ENCODE measurements at places on chromosomes 7 and 10. TPM values are rescaled to one million over a fixed set of nuclear protein-coding genes. Genes with fewer than 3 reads are reported as not detected.

- DNase-seq: no peak
Observed at GRCh38 chr10:90437452-90437851, 420.4 kb downstream of the HTR7 start.

- DNase-seq: no peak
Observed at GRCh38 chr10:128929131-128929530, 537.9 kb upstream of the MGMT start.

The ADCYAP1R1 gene
- not detected for total RNA-seq

DNA sequence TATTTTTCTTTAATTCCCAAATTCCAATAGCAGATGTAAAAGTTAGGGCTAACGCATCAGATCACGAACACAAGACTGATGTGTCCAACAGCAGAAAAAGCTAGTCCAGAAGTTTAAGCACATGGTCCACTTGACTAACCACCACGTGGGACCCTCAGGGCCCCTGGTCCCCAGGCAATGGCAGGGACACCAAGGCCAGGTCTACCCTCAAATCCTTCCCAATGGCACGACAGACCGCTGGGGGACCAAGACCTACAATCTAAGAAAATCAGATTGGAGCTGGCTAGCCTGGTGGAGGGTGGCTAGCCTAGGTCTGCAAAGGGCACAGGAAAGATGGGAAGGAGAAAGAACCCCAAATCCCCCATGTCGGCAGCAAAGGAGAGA lies 1.5 kb downstream of the GIGYF1 start:
- no peak for DNase-seq

The AKR1B15 gene
- not detected for total RNA-seq

- DNase-seq: no peak
Observed at GRCh38 chr10:71582506-71583475, 136.8 kb downstream of the C10orf105 start.

GRCh38 chr7:138948403-138948802 lies 32.8 kb downstream of the KIAA1549 start:
- no peak for DNase-seq

DNA sequence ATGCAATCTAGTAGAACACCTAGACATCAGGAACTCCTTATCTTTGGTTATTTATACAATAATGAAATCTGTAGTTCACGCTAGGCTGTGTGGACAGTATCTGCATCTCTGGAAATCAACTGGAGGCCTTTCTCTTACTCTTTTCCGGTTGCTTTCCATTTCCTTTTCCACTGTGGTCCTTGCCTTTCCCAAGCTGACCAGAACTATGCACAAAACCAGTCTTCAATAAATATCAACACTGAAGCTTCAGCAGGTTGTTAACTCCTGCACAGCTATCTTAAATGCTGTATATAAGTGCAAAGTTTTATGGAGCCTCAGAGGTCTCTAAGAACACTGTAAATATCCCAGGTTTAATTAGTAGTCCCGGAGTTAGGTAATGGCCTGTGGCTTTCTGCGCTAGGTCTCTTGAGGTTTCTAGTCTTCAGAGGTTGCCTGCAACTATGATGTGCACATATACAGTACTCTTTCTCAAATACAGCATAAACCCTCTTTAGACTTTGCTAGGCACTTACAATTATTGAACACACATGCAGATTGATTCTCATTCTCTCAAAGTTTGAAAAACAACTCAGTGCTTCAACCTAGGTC lies 2.4 kb downstream of the KLLN start:
- peak; percentile 23 for DNase-seq

The HOXA6 gene
- total RNA-seq: 0.65 TPM

DNA sequence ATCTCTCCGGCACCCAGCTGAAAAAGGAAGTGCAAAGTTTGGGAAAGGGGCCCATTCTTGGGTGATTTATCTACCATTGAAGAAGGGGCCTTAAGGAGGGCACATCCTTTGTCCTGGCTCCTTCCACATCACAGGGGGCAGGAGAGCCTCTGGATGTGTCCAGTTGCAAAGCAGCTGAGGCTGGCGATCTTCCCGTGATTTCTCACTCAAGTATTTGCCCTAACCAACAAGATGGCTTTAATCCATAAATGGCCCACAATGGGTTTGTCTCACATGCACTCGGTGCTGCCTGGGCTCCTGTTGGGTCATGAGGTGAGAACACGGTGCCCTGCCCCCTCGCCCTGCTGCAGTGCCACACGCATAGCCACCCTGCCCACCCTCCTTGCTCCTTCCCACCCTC lies 14.2 kb upstream of the FRMPD2 start:
- no peak for DNase-seq

DNA sequence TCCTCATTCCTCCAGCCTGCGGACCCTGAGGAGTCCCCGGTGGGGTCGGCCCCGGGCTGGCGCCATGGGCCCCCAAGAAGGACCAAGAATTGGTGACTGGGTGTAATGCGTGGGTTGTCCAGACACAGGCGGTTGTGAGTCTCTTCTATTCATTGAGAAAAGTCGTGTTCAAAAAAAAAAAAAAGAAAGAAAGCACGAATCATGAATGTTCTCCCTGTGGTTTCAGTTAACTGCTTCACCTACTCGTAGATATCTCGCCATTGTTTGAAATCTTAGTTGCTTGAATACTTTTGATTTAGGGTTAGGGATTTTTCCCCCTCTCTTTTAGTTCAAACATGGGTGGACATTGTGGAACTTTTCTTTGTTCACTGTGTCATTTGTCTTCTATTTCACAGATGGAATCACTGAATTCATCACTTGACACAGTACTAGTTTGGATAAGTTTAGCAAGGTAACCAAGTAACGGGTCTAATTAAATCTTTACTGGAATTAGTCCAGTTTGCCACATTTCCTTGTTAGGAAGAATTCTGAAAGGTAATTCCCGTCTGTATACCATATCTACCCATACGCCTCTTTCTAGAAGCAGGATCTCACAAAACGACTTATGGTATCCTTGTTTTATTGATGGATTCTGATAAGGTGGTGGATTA lies 775 bp downstream of the STARD3NL start:
- DNase-seq: no peak

- peak; percentile 79 for DNase-seq
Observed at GRCh38 chr10:109933984-109934565, 10.8 kb upstream of the XPNPEP1 start.

GRCh38 chr10:99316374-99316773 lies 12.8 kb upstream of the CNNM1 start:
- DNase-seq: no peak

DNA sequence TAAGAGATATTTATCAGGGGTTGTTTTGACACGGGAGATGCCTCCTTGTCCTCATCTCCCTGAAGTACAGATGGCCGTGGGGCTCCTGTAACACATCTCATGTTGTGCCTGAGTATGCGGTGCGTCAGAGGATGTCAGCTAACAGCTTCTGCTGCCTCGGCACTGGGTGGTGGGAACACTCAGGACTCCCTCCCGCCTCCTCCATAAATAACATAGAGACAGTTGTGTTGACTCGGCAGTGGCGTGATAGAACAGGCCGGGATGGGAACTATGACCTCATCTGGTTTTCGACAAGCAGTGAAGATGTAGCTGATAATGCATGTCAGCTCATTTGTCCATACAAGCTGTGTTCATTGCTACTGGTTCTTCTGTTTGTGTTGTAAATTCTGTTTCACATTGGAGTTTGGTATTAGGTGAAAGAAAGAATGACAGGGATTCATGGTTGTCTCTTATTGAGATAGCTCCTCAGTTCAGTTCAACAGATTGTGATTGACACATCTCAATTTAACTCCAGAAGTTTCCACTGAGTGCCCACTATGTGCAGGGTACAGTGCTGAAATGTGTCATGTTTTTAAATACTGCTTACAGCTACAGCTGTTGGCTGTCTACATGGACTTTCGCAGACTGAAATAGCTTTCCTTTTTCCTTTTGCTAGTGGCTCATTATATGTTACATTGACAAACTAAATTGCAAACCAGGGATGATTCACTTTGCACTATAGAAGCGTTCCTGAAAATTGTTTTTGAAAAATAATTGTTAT lies 87.4 kb downstream of the CHN2 start:
- no peak for DNase-seq

- no peak for DNase-seq
Observed at GRCh38 chr10:129972966-129973673, 9.0 kb upstream of the EBF3 start.

DNA sequence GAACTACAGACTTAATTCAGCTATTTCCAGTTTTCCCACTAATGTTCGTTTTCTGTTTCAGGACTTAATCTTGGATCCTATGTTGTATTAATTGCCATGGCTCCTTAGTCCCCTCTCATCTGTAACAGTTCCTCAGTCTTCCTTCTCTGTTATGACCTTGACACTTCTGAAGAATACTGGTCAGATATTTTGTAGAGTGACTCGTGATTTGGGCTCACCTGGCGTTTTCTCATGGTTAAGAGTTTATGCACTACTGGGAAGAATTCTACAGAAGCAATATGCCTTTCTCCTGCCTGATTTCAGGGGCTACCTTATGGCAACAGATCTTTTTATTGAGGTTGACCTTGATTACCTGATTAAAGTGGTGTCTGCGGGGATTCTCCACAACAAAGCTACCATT lies 239.4 kb downstream of the CHCHD3 start:
- DNase-seq: no peak

DNA sequence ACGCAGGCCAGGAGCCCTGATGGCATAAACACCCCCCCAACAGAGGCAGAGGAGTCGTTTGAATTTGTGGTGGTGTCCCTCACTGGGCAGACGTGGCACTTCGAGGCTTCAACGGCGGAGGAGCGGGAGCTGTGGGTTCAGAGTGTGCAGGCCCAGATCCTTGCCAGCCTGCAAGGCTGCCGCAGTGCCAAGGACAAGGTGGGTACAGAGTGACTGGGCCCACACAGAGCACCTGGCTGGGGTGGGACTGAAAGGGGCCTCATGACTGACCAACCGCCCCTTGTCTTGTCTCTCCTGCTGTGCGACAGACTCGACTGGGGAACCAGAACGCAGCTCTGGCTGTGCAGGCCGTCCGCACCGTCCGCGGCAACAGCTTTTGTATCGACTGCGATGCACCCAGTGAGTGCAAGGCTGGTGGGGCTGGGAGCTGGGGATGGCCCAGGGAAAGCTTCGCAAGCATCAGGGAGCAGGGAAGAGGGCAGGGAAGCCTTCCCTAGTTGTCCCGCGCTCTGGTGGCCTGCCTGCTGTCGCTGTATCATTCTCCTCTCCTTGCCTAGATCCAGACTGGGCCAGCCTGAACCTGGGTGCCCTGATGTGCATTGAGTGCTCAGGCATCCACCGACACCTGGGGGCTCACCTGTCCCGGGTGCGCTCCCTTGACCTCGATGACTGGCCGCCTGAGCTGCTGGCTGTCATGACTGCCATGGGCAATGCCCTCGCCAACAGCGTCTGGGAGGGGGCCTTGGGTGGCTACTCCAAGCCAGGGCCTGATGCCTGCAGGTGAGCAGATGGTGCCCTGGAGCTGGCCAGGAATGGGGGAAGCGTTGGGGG lies 25.4 kb downstream of the GBX1 start:
- no peak for DNase-seq

GRCh38 chr10:132448248-132448731 lies 51.3 kb downstream of the PWWP2B start:
- peak; percentile 72 for DNase-seq

DNA sequence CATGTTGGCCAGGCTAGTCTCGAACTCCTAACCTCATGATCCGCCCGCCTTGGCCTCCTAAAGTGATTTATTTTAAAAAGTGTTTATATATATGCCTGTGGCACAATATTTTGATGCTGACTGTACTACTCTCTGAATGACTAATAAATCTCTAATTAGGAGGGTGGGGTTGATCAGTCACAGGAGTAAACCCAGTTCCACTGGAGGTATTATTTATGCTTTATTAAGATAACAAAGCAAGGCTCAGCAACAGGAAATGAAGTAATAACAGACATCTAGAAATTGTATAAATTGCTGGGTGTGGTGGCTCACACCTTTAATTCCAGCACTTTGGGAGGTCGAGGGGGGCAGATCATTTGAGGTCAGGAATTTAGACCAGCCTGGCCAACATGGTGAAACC lies 26.0 kb upstream of the MCU start:
- DNase-seq: no peak

DNA sequence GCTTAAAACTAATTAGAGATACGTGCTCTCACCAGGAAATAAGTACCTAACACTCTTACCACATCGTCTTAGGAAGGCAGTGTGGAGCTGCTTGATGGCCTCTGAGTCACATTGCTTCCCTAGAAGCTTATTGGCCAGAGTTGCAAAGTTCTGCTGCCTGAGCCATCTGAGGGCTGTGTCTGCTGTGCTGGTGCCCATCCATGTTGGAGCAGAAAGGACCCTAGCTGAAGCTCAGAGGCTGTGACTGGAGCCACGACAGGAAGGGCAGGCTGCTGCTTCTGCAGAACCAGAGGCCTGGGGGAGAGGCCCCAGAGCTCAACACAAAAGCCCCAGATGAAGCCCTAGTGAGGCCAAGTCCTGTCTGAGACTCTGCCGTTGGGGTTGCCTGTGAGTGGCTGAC lies 64.8 kb upstream of the IGFBP3 start:
- no peak for DNase-seq

DNA sequence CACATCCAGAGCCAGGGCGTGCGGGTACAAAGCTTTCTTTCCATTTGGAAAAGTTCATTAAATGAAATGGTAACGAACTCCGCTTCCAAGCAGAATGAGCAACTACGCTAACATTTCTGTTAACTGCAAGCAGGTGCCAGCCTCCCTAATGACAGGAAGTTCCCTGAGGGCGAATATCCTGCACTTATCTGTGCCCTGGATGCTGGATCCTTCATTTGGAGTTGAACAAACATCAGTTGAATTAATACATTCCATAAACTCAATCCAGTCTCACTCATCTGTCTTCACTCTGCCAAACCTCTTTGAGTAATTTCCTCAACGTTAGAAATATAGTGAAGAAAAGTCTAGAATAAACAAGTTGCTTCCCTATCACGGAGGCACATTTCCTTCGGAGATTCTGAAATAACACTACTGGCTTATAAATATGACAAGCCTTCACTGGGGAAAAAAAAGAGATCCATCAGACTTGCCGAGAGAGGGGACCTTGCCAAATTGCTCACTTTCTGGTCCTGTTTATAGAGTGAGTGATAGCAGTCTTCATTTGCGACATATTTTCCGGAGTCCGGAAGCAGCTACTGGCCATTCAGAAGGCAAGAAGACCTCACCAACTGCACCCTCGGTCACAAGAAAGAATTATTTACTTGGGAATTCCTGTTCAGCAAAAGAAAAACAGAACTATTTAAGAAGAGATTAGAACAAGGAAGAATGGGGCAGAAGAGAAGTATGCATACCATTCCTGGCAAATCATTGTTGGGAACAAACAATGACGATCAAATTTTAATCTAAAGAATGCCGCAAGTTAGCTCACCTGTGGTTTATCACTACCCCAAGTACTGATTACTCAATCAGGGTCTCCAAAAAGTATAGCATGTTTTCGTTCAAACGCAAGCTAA lies 196.4 kb downstream of the FAM107B start:
- DNase-seq: no peak

DNA sequence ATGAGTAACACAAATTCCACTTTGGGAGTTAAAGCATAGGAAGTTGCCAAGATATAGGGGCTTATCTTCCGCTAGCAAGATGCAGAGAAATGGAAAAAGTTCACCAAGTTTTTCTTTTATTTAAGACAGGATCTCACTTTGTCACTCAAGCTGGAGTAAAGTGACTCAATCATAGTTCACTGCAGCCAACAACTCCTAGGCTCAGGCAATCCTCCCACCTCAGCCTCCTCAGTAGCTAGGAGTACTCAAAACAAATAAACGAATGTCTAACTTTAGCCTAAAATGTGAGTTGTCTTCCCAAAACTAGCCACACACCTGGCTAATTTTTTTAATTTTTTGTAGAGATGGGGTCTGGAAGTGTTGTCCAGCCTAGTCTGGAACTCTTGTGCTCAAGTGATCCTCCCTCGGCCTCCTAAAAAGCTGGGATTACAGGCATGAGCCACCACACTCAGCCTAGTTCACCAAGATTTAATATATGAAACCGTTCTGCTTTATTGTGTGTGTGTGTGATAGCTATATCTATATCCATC lies 9.9 kb downstream of the VIM start:
- no peak for DNase-seq

- no peak for DNase-seq
Observed at GRCh38 chr7:155285833-155286232, 11.8 kb upstream of the INSIG1 start.
